Stimulated activated CD8-positive, alpha-beta memory T cell treated with anti-CD3 and anti-CD28 coated beads, Interleukin-2, amount 100 ng/mL, for 48 hours (primary cell): ENCODE measurements at places on chromosomes 2 and 18.

DNA sequence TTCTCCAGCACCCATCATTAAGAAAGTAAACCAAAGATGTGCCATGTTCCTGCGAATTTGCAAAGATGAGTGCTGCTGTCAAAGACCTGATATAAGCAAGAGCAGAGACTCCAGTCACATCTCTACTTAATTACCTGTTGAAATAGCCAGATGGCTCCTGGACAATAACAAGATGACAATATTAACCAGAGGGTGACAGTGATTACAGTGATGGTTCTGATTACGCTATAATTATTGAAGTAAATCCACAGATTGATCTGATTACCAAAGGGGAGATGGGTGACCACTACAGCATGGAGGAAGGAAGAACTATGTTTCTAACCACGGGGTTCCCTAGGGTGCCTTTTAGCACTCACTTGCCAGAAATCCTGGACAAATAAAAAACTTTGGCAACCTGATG, 36.5 kb upstream of the AFF3 start:
- DNase-seq, result no peak

- no peak for DNase-seq
These were observed 79.7 kb upstream of the CYTIP start for GRCh38 chr2:157523270-157524247.

GRCh38 chr2:215982465-215982875, 30.9 kb downstream of the MREG start:
- peak; percentile 11 for DNase-seq

- DNase-seq, result no peak
These were observed 227.4 kb upstream of the CHST9 start for GRCh38 chr18:27412556-27412955.

GRCh38 chr2:204272610-204273287, 272.5 kb upstream of the PARD3B start:
- DNase-seq, result no peak

GRCh38 chr2:170716851-170717598, 1.9 kb downstream of the SP5 start:
- no peak for DNase-seq
